GF-D8 (cell line): ENCODE measurements at places on chromosomes 11 and 22.

GRCh38 chr11:109421981-109422869, at the start of gene C11orf87:
TSS of gene C11orf87 (plus strand) at chr11:109422190. CDS start at chr11:109423634, 1,444 bp downstream.
- DNase-seq = no peak

DNA sequence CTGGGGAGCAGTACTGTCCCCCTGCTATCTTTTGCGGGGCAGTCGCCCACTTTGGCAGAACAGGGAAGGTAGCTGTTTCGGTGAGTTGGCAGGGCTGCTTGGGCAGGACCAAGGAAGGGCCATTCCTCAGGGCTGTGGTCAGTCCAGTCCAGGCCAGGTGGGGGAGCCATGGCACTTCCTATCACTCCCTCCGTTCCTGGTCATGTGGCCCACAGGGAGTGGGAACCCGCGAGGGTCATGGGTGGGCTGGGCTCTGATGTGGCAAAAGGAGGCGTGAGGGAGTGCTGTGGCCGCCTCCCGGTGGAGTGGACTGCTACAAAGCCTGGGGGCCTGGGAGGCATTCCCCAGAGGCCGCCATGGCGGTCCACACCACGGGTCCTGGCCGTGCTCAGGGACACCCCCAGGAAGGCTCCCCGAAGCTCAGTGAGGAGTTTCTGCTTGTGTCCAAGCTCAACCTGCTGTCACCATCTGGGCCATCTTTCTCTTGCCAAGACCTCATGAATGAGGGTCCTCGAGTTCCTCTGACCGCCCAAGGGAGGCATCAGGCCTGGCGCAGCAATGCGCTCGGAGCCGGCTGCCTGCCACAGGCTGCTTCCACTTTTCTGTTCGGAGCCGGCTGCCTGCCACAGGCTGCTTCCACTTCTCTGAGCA, 11.9 kb downstream of the CHID1 start:
- DNase-seq = no peak

DNA sequence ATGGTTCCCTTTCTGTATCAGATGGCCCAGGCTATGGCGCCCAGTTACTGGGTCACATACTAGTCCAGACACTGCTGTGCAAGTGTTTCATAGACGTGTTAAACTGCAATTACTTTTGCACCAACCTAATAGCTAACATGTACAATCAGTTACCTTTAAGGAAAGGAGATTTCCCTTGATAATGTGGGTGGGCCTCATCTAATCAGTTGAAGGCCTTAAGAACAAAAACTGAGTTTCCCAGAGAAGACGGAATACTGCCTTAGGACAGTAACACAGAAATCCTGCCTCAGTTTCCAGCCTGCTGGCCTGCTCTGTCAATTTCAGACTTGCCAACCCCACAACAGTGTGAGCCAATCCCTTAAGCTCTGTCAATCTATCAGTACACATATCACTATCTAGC, 229.9 kb upstream of the SYN3 start:
- no peak for DNase-seq

- DNase-seq = no peak
Measured at GRCh38 chr22:33056690-33057089, 1.5 kb downstream of the SYN3 start.

DNA sequence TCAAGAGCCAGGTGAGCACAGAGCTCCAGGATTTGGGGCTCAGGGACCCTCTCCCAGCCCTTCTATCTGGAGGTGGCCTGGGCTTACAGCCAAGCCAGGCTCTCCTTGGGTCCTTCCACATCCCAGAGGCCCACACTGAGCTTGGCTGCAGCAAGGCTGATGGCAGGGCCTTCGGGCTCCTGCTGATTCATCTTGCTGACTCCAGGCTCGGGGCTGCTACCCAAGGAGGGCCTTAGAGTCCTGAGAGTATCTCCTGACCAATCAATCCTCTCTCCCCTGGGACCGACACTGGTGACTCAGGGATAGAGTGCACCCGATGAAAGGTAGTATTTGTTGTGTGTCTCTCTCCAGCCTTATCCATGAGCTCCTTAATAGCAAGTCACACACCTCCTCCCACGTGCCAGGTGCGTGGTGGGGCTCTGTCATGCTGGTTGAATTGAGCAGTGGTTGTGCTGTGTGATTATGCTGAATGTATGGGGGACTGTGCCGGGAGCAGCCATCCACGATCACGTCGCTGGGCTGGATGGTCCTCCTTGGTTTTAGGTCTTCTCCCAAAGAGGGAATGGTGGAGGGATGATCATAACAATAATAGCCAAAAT, 62.3 kb downstream of the GRIK4 start:
- DNase-seq = no peak

- DNase-seq = no peak
Measured at GRCh38 chr11:44524751-44525201, 40.7 kb upstream of the CD82 start.

- no peak for DNase-seq
Measured at GRCh38 chr11:837189-837989, 4.6 kb downstream of the CD151 start.

DNA sequence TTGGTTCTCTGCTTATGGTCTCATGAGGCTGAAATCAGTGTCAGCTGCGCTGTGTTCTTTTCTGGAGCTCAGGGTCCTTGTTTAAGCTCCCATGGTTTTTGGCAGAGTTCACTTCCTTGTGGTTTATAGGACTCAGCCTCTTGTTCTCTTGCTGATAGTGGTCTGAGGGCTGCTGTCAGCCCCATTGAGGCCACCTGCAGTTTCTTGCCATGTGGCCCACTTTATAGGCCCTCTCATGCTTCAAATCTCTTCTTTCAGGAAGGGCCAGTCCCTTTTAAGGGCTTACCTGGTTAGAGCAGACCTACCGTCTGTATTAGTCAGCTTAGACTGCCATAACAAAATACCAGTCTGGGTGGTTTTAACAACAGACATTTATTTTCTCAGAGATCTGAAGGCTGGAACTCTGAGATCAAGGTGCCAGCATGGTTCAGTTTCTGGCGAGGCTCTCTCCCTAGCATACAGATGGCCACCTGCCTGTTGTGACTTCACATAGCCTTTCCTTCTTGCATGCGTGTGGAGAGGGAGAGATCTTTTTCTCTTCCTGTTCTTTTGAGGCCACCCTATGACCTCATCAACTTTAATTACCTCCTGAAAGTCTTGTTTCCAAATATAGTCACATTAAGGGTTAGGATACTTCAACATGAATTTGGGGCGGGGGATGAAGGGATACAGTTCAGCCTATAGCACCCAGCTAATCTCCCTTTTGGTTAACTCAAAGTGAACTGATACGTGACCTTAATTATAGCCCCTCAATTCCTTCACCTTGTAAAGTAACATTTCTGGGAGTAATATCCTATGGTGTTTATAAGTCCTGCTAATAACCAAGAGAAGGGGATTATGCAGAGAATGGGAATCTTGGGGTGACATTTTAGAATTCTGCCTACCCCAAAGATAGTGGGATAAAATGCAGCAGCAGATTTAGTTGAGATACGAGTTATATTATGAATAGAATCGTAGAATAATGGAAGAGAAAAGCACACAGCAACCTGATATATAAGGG, 131.8 kb downstream of the UVRAG start:
- DNase-seq = peak; percentile 79

DNA sequence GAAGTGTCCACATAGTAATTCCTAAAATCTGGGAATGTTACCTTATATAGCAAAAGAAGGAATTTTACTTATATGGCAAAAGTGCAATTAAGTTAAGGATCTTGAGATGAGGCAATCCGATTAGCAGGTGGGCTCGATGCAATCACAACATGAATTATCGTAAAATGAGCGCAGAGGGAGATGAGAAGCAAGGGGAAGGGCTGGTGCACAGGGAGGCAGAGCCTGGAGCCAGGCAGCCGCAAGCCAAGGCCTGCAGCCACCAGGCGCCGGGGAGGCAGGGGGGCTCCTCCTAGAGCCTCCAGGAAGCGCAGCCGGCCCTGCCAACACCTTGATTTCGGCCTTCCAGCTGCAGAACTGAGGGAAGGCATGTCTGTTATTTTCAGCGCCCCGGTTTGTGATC, 85.7 kb downstream of the CELSR1 start:
- DNase-seq = no peak

- DNase-seq = no peak
Measured at GRCh38 chr11:26109658-26110368, 222.1 kb upstream of the ANO3 start.

DNA sequence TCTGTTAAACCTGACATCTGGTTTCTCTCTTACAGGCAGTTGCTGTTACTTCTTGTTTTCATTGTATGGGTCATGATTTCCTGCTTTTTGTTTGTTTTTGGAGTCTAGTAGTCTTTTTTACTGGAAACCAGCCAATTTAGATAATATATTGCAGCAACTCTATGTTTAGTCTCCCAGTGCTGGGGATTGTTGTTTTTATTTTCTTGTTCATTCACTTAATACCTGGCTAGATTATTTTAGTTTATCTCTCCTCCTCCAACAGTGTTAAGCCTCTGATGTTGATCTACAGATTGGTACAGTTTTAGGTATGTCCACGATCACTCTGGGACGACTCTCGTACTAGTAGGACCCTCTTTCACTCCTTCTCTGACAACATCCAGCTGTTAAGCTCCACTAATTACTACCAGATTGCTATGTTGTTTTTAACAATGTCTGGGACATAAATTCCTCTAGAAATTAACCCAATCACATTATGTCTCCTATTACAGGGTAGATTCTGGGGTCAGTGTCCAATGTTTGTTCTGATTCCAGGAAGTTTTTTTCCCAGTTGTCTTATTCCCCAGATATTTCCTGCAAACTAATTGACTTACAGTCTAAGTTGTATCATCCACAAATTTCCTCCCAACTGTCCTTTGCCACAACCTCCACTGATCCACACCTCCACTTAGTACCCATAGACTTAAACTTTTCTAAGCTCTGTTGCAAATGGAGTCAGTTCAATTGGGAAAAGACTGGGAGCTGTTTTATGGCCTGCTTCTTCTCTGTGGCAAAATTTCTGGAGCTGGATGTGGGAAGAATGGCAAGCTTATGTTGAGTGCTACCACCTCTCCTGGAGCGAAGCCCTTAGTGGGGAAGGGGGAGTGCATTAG, 1280.6 kb upstream of the CNTN5 start:
- no peak for DNase-seq

- DNase-seq = no peak
Measured at GRCh38 chr11:44483919-44484610, 81.4 kb upstream of the CD82 start.

- DNase-seq = no peak
Measured at GRCh38 chr11:117092951-117093590, 5.2 kb downstream of the SIK3 start.

DNA sequence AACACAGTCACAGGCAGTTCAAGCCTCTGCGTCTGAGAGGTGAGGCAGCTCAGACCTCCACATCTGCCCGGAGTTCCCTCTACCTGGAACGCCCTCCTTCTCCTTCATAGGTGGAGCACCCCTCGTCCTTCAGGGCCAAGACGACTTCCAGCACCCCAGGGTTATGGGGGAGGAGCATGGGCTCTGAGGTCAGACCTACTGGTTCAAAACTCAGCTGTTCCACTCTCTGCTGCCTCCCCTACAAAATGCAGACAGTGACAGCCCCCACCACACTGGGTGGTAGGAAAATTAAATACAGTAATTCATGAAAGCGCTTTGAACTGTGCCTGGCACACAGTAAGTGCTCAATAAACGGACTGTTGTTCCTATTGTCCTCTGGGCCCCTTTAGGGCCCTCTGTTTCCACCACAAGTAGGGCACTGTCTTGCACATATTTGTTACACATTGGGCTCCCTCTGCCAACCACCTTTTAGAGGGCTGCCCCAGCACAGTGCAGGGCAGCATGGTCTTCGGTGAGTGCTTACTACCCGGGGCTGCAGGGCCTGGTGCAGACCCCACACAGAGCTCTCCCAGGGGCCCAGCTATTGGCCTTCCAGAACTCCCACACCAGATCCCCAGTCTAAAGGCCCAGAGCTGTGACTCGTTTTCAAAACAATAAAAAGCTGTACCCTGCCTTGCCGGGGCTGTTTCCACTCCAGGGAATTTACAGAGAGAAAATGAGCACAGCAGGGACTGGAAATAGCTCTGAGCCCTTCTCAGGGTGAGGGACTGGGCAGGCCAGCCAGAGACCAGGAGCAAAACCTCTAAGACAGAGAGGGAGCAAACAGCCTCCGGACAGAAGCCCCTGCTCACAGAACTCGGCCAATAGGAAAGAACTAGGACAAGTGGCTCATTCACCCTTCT, 2.5 kb downstream of the TMEM184B start:
- no peak for DNase-seq

GRCh38 chr22:46068593-46069491, 81.5 kb upstream of the PPARA start:
- peak; percentile 54 for DNase-seq

DNA sequence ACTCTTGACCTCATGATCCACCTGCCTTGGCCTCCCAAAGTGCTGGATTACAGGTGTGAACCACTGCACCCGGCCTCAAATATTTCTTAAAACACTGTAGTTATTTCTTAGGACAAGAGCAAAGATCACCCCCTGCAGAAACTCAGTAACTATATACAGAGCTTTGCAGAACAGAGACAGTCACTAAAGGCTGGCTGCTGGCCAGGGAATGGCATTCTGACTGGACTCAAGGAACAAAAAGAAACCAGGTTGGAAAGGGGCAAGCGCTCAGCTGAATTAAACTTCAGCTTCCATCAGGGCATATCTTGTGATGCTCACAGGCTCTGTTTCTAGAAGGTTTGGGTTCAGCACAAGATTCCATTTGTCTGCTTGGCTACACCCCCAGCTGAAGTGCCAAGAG, 95.8 kb downstream of the ADAMTS15 start:
- DNase-seq = no peak

DNA sequence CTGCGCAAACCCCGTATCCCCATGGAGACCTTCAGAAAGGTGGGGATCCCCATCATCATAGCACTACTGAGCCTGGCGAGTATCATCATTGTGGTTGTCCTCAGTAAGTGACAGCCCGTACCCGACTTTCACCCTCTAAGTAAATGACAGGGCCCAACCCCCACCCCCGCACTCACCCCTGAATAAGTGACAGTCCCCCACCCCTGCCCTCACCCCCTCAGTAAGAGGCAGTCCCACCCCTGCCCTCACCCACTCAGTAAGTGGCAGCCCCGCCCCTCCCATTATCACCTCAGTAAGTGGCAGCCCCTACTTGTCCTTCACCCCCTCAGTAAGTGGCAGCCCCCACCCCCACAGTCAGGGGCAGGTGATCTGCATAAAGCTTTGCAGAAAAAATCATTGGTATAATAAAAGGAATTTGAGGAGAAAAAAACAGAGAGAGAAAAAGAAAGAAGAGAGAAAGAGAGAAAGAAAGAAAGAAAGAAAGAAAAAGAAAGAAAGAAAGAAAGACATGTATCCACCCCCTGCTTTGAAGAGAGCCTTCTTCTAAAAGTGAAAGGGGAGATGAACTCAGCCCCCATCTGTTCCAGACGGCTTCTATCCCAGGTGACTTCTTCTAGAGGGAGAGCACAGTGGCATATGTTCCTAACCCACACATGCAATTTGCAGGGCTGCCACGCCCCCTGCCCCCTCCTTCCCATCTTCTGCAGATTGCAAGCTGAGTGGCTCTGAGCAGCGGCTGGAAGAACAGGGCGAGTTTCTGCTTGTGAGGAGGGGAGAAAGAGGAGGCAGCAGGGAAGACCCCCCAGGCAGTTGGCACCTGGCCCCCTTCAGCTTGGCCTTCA, 12.5 kb upstream of the SMIM35 start:
- no peak for DNase-seq

- DNase-seq = no peak
Measured at GRCh38 chr22:22590136-22590891, 31.2 kb upstream of the PRAME start.
